ENCODE measurements at places on chromosomes 1 and 21.

- no peak for DNase-seq
Observed at GRCh38 chr1:9825093-9826074, 1.6 kb upstream of the CLSTN1 start.

GRCh38 chr1:19442154-19443096 lies 42.9 kb downstream of the CAPZB start:
- DNase-seq, result no peak

GRCh38 chr1:76477156-76477555 lies 390.1 kb upstream of the ST6GALNAC5 start:
- DNase-seq, result no peak

DNA sequence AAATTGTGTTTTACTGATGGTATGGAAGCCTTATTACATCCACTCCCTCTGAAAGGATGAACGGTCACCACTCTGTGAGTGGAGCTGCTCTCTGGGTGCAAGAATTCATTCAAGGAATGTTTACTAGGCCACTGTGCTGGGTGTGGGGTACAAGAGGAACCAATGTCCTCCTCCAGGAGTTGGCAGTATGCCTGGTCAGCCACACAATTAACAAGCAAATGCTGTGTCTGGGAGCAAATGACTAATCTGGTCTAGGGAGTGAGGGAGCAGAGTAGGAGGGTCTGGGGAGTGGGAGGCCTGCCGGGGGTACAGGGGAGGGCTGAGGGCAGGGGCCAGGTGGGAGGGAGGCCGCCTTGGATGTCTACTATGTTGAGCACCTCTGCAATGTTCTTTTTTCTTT lies 27.2 kb upstream of the TDRD10 start:
- DNase-seq, result no peak

- DNase-seq, result no peak
Observed at GRCh38 chr1:74737333-74737732, 4.4 kb downstream of the TYW3 start.
